ENCODE measurements at places on chromosomes 1 and 21.

GRCh38 chr1:158149175-158149574 lies 31.5 kb upstream of the CD1D start:
- DNase-seq = no peak

DNA sequence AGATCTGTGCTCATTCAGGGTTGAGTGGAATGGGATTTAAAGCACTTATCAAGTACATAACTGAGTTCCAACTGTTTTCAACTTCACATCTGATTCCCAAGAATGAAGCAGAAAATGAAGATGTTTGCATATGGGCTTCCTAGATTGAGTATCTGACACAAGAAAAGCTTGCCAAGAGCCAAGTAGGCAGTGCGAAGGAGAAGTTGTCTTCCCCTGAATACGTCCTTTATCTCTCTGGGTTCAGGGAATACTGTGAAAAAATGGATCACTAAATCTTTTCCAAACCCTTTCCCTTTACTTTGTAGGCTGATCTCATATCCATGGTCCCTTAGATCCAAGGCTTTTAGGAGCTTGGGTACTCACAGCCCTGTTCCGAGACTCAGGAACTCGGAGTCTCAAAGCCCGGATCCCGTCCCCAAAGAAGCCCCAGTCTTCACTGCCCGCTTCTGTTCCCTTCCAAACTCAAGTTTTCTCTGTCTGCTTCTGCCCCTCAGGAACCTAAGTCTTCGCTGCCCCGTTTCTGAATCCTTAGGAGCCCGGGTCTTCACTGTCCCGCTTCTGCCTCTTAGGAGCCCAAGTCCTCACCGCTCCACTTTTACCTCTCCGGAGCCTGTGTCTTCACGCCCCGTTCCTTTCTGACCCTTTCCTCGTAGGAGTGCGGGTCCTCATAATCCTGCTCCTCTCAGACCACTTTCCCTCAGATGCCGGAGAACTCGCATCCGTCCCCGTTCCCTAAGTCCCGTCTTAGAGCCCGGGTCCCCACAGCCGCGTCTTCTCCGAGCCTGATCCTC lies 616 bp downstream of the TAF12 start:
- peak; percentile 3 for DNase-seq

GRCh38 chr1:93304716-93305138 lies 41.0 kb upstream of the DR1 start:
- peak; percentile 5 for DNase-seq

DNA sequence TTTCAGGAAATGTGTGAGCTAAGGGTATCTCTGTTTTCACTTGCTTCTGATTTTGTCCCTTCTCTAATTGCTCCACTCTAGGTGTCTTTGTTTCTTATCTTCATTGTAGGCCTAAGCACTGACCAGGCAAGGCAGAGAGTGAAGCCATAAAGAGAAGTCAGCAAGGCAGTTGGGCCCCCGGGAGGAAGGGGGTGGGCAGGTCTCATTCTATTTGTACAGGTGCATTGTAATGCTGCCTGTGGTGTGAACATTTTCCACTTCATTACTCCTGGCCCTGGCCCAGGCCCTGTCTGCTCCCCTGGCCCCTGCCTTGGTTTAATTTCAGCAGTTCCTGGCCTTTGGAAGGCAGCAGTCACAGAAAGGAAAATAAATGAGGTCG lies 86.4 kb upstream of the JUN start:
- no peak for DNase-seq

GRCh38 chr1:100364697-100365096 lies 12.4 kb downstream of the CDC14A start:
- no peak for DNase-seq

- no peak for DNase-seq
These were observed 38.7 kb upstream of the NEK7 start for GRCh38 chr1:198118134-198118533.

DNA sequence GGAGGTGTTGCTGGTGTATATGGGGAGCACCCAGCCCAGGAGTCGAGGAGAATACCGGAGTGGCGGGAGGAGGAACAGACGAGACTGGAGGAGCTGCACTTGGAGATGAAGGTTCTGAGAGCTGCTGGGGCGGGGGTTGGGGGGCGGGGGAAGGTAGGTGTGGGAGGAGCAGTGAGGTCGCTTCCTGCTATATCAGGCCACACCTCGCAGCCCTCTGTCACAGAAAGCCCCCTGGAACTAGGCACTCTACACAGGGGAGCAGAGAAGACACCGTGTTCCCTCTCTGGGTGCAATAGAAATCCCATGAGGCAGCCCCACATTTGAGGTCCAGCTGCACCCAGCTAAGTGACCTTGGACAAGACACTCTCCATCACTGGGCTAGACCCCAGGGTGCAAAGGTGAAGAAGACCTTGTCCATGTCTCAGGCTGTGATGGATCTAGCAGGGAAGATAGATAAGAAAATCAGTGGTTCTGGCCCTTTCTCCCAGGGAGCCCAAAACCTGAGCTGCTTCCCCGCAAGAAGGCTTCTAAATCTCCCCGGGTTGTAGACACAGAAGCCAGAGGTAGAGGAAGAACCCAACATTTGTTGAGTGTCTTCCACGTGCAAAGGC lies 155.8 kb upstream of the EDN2 start:
- DNase-seq = no peak

GRCh38 chr1:170096806-170097340 lies 22.4 kb upstream of the KIFAP3 start:
- no peak for DNase-seq
